ENCODE measurements at places on chromosomes 5 and 9.

- H3K4me3 ChIP-seq: peak overlapping the region; percentile 72
- H3K4me1 ChIP-seq: peaks cover 8% of the 10 kb centered on the region
- no peak for DNase-seq
- H3K27me3 ChIP-seq: peaks cover 19% of the 10 kb centered on the region
- no peak overlapping the region for H3K27ac ChIP-seq
Measured at GRCh38 chr5:102866237-102866600, 111.1 kb downstream of the PAM start.

DNA sequence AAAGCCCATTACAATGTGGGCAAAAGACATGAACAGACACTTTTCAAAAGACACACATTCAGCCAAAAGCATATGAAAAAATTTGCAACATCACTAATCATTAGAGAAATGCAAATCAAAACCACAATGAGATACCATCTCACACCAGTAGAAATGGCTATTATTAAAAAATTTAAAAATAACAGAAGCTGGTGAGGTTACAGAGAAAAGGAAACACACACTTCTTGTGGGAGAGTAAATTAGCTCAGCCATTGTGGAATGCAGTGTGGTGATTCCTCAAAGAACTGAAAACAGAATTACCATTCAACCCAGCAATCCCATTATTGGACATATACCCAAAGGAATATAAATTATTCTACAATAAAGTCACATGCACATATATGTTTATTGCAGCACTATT, 585.2 kb upstream of the TUSC1 start:
- H3K4me1 ChIP-seq: no peaks in the 10 kb centered on the region
- H3K36me3 ChIP-seq: no peaks in the 10 kb centered on the region
- no peak for DNase-seq
- no peaks in the 10 kb centered on the region for H3K27me3 ChIP-seq
- H3K27ac ChIP-seq: no peak overlapping the region

GRCh38 chr5:2877522-2877921, 126.0 kb upstream of the IRX2 start:
- no peak overlapping the region for H3K27ac ChIP-seq
- H3K36me3 ChIP-seq: no peaks in the 10 kb centered on the region
- H3K4me3 ChIP-seq: no peak overlapping the region
- no peaks in the 10 kb centered on the region for H3K27me3 ChIP-seq
- H3K4me1 ChIP-seq: no peaks in the 10 kb centered on the region

DNA sequence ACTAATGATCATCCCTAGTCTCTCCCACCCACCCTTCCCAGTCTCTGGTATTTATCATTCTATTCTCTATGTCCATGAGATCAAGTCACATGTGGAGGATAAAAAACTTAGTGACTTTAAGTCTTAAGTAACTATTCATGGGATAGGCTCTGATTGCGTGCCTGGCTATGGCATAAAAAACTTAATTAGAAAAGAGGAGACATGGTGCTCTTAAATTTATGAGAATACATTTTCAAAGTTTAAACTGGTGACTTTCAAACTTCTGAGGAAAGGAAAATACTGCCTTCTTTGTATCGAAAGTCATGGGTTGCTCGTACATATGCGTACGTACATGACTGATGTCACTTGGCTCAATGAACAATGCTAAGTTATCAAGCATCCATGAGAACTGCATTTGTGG, 18.2 kb upstream of the TYRP1 start:
- DNase-seq: no peak
- H3K4me1 ChIP-seq: no peaks in the 10 kb centered on the region
- H3K36me3 ChIP-seq: no peaks in the 10 kb centered on the region
- H3K4me3 ChIP-seq: no peak overlapping the region
- H3K27me3 ChIP-seq: no peaks in the 10 kb centered on the region

Data from activated naive CD8-positive, alpha-beta T cell treated with anti-CD3 and anti-CD28 coated beads, Interleukin-2, amount 10 ng/mL, durations not matched to agents 7 days and 5 days (primary cell).